ENCODE measurements at places on chromosomes 4 and X.

DNA sequence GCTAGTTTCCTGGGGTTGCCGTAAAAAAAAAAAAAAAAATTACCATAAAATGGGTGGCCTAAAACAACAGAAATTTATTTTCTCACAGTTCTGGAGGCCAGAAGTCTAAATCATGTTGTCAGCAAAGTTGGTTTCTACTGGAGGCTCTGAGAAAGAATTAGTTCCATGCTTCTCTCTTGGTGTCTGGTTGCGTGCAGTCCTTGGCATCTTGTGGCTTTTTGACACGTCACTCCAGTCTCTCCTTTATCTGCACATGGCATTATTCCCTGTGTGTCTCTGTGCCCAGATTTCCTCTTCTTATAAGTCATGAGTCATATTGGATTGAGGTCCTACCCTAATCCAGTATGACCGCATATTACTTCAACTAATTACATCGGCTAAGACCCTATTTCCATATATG lies 38.7 kb downstream of the SPATA4 start:
- DNase-seq, result no peak

GRCh38 chr4:28558895-28559294 lies 1698.3 kb downstream of the STIM2 start:
- DNase-seq, result no peak

DNA sequence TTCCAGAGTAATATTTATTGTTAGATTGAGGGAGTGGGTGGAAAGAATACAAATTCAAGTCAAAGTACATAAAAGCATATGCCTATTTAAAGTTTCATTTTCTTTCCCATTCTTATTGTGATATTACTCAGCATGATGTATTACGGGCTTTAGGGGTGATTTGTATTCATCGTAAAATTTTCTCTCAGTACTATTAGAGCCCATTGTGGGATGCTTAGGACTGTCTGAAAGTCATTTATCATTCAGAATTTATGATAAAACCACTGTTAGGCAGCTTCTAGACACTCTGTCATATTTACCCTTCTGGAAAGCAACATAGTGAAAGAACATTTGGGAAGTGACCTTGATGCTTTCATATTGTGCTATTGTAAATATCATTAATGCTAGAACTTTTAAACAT lies 45.9 kb downstream of the AGA start:
- no peak for DNase-seq

DNA sequence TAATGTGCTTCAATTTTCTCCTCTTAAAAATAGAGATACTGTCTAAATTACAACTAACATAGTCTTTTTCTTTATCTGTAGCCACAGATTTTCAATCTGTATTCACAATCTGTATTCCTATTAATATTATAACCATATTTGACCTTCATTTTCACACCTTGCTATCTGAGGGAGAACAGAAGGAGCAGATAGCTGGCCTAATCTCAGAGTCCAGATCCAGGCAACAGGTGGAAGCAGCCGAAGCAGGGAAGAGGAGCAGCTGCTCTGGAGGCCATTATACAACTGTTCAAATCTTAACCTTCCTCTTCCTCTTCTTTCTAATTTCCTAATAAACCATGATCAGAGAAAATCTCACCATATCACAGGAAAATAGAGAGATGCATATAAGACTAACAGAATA lies 14.2 kb downstream of the SEPSECS start:
- DNase-seq, result no peak

DNA sequence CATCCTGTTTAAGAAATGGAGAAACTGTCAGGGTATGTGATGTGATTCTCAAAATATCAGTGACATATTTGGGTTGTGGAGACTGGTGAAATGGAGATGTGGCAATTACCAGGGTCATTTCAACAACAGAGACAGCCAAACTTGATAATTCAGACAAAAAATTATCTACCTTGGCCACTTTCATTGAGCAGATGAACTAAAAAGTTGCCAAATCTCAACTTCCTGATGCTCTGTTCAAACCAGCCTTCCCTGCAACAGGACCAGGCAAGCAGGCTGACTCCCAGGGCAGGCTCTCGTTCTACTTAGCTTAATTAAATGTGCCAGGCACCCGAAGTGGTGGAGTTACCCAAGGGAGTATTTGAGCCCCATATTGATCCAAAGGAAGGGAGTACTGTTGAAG lies 199.6 kb downstream of the AFF2 start:
- DNase-seq, result no peak

GRCh38 chr4:129804461-129804981 lies 708.6 kb downstream of the C4orf33 start:
- DNase-seq, result no peak

- no peak for DNase-seq
These were observed 435.8 kb upstream of the CPEB2 start for GRCh38 chr4:14566518-14566917.

- no peak for DNase-seq
These were observed 38.8 kb downstream of the TAPT1 start for GRCh38 chr4:16187455-16187854.

DNA sequence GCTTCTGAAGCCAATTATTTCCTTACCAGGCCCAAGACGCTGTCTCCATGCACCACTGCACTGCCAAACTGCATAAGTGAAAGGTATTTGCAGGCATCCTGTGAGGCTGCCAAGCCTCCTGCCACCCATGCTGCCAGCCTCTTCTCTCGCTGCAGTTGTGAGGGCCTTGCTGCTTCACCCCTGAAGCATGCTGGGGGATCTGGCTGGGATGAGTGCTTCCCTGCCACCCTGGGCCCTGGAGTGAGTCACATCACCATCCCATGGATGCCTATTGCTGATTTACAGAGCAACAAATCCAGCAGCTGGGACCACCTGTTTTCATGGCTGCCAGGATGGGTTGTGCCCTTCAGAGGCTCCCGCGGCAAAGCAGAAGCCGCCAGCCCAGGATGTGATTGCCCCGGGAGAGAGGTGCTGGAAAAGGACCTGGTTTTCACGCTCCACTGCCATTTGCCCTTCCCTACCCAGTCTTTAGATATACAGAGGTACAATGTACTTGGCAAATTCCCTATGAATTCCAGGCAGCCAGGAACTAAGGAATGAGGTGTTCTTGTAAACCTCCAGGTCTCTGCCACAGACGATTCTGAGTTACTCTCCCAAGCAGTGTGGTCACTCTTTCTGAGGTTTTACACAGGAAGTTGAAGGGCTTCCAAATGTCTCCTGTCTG lies 41.5 kb upstream of the PTCHD1 start:
- DNase-seq, result no peak

DNA sequence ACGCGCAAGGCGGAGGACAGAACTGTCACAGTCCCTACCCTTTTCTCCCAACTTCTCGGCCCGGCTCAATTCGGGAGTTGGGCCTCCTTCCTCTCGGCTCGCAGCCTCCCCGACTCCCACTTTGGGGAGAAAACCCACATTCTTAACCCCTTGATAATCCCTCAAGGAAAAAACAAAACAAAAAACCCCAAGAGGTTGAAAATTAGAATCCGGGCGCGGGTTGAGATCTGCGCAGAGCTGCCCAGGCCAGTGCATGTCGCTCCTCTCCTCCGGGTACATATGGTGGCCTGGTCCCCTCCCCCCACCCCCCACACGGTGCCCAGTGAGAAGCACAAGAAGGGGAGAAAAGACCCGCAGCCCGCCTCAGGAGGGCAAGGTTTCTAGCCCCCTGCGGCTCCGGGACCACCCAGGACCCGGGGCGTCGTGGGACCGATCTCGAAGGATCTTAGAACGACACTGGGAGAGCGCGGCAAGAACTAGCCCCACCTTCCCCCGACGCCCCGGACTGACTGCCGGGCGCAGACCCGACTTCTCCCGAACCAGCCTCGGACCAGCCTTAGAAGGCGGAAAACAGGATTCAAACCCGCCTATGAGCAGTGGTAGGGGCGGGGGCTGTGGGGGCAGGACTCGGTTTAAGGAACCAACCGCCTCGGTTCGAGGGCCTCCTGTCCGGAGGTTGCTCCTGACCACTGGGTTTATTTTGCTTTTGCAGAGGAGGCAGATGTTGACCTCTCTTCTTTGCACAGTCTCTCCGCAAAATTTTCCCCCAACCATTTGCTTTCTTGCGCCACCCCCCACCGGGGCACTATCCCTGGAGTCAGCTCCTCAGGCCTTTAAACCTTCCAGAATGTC lies 2.5 kb upstream of the PDGFRA start:
- no peak for DNase-seq

Measured in T-helper 2 cell treated with Interferon-gamma antibody and Interleukin-4, amounts not matched to agents 5 μg/mL and 100 μg/mL, for 36 hours (primary cell).